ENCODE measurements at places on chromosomes 1 and 21. TPM values are rescaled to one million over a fixed set of nuclear protein-coding genes. Genes with fewer than 3 reads are reported as not detected.

DNA sequence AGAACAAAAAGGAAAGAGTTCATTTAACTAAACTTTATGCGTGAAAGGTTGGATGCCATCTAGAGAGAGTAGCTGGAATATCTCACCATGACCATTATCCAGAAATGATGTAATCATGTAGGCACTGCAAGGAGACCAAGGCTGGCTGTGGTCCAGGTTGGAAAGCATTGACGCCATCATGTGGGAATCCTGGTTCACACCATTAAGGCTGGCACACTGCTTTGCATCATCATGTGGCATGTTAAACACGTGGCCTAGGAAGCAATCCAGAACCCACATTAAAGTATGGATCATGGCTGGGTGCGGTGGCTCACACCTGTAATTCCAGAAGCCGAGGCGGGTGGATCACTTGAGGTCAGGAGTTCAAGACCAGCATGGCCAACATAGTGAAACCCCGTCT lies 4.3 kb downstream of the ADAMTS1 start:
- no peak for DNase-seq

NUDT4B gene
- total RNA-seq = 0.69 TPM

RNF223 gene
- total RNA-seq = not detected

DNA sequence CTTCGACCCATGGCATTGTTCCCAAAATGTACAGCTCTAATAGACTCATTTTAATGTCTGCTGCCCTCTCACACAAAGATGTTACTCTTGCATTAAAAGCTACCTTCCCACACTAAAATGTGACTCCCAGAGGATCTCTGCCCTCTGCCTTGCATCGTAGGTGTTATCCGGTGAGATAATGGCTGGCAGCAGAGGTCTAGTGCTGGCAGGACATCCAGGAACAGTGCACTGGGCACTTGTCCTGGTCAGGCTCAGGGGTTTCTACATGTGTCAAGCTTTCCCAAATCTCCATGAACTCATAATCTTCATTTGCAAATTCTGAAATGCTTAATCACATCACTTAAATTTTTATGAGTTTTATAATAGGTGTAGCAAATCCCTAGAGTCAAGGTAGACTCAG lies 310.6 kb downstream of the LRRIQ3 start:
- DNase-seq = no peak

PLA2G2A gene
- not detected for total RNA-seq

DNA sequence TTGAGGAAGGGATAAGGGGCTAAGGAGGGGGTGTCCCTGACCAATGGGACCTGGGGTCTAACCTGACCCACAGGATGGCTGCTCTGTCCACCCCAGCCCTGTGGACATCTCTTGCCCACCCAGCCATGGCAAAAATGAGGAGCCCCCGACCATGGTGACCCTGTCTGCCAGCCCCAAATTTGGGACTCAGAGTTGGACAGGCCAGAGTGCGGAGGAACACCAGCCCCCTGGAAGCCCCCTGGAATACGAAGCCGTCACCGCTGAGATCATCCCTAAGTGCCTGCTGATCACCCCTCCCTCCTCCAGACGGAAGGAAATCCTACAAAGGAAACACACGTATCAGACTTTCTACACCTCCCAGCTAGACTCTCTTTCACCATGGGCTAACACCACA lies 119.3 kb downstream of the SIK1 start:
- DNase-seq = no peak

GRCh38 chr1:245428681-245429080 lies 273.9 kb downstream of the KIF26B start:
- DNase-seq = no peak

CNKSR1 gene
- total RNA-seq = 0.37 TPM

GRCh38 chr1:172489847-172490246 lies 43.1 kb upstream of the SUCO start:
- DNase-seq = no peak

DNA sequence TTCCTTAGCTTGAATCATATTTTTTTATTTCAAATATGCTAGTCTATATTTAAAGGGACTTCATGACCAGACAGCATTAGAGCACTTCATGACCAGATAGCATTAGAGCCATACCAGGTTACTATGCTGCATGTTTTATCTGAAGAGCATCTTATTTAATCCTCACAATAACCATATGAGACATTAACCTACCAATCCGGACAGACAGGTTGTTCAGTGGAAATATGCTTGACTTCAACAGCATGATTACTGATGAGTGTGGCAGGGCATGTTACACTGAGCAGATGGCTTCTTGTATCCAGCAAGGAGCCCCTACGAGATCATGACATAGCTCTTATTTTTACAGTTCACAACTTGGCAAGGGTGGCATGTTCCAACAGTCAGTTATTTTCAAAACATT lies 85.0 kb upstream of the KCTD3 start:
- DNase-seq = no peak

Measured in CD8-positive, alpha-beta memory T cell (primary cell).